ENCODE measurements at places on chromosomes 6 and 20. TPM values are rescaled to one million over a fixed set of nuclear protein-coding genes. Genes with fewer than 3 reads are reported as not detected.
A peak's percentile ranks its signal among the peaks of the same experiment; 100 is the strongest.

GRCh38 chr6:3516092-3516491, 59.2 kb upstream of the SLC22A23 start:
- no peak for DNase-seq

DNA sequence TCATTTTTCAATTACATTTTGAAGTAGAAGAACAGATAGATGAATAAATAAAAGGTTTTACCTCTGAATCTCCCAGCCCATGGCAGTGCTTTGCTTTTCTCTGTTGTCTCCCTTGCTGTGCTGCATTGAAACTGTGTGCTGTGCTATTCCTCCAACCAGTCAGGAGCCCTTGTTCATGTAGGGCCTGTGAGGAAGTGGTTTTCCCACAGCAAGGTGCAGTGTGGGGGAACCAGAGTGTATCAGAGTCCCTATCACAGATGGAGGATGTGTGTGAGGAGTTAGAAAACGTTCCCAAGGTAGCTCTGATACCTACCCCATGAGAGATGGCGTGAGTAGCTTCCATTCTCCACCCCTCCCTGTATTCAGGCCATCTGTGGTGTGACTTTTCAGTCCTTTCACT, 72.8 kb upstream of the RALGAPA2 start:
- DNase-seq, result no peak

- no peak for DNase-seq
Observed at GRCh38 chr6:147510929-147511590, 2.6 kb downstream of the SAMD5 start.

- peak; percentile 96 for DNase-seq
Observed at GRCh38 chr20:13995086-13995665, at the start of gene MACROD2. TSS of gene MACROD2 (plus strand) at chr20:13995516.

- no peak for DNase-seq
Observed at GRCh38 chr20:53592992-53593465, 610 bp downstream of the ZNF217 start.

The TCP11 gene
- 639 TPM for total RNA-seq

DNA sequence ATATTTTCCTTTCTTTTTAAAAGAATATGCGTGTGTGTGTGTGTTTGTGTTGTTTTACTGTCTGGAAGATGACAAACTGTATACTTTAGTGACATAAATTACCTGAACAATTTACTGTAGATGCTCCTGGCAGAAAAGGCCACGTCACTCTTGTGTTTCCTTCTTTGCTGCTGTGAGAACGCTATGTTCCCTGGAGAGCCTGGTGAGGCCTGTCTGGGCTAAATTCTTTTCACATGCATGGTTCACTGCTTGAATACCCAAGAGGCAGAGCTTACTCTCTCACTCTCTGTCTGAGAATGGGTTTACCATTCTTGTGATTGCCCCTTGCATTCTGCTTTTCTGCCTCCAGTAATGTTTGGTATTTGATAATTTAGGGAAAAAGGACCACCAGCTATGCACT, 64.3 kb downstream of the EDN1 start:
- no peak for DNase-seq

The GLP1R gene
- 0.31 TPM for total RNA-seq

All from testis (tissue), 5 donors.